ENCODE measurements at places on chromosomes 12 and 14.
A peak's percentile ranks its signal among the peaks of the same experiment; 100 is the strongest.

- DNase-seq: no peak
Measured at GRCh38 chr14:36208690-36209278, 32.3 kb upstream of the PTCSC3 start.

DNA sequence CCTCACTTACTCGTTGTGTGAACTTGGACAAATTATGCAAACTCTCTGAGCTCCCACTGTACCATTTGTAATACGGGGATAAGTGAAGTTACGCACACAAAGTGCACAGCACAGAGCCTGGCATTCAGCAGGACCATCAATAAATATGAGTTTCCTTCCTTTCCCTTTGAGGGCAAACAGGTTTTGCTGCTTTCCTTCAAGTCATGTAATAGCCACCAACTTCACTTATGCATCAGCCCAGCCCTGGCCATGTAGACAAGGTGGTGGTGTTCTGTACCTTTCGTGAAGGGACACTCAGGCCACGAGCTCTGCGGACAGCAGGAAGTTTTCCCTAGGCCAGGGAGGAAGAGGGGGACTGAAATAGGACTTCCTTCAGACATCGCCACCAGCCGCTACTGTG is 272.7 kb downstream of the CACNA1C start:
- DNase-seq: no peak

DNA sequence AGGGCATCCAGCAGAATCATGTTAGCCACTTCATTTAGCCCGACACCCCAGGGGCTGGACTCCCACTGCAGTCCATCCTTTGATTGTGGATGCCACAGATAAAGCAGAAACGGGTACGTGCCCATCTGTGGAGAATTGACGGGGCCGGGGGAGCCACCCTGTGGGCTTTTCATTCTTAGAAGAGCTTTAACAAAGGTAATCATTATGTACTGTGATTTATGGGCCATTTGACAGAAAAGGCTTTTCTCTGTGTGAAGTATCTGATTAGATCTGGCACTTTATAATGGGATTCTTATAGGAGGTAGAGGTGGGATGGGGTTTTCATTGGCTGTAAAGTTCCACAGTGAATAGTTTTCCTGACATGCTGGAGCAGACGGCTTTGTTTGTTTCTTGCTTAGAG is 40.4 kb downstream of the AACS start:
- no peak for DNase-seq

- no peak for DNase-seq
Measured at GRCh38 chr12:111937429-111937828, 75.5 kb downstream of the TMEM116 start.

- DNase-seq: no peak
Measured at GRCh38 chr12:99847936-99848335, 136.8 kb downstream of the ANKS1B start.

GRCh38 chr14:33120966-33121365 is 182.3 kb downstream of the NPAS3 start:
- DNase-seq: no peak

DNA sequence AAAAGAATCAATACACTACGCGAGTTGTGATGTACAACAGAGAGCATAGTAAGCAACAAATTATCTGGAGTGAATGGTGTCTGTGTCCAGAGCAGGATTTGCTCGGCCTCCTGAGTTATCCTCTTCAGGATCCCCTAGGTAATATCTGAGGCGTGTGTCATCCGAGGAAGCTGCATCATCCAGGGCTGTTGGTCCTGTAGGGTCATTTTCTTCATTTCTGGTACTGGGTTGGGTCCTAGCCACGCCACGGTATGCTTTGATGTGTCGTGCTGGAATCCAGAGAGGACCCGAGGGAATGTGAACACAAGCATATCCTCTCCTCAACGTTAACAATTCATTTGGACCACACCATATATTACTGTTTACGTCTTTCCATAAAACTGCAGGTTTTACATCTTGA is 19.0 kb upstream of the CLEC4E start:
- no peak for DNase-seq

- DNase-seq: no peak
Measured at GRCh38 chr14:73731111-73731510, 16.9 kb upstream of the PNMA1 start.

GRCh38 chr14:47763188-47763854 is 87.9 kb upstream of the MDGA2 start:
- DNase-seq: no peak

DNA sequence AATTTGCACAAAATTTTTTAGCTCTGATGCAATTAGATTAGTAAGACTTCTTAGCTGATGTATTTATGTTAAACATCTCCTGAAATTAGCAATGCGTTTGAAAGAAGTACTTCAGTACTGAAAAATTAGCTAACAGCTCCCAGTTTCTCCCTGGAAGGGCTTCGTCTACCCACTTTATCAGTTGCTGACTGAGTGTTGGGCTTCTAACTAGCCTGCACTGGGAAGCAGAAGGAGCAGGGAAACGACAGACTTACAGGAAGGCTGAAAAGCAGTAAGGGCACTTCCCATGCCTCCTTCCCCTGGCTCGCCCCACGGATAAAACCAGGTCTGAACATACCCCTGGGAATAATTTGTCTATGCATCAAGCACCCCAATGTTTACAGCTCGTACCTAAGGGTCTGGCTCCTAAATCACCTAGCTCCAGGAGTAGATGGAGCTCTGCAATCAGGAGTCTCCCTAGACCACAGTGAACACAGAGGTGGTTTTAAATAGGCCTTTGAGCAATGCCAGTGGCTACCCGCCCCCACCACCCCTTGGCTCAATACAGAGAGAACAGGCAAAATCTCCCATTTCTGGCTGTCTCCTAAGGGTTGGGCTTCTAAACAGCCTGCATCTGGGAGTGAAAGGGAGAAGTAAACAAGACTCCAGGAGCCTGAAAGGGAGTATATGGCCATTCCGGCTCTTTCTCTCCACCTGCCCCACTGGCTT is 23.7 kb downstream of the A2M start:
- no peak for DNase-seq

- DNase-seq: no peak
Measured at GRCh38 chr12:130977743-130978095, 24.0 kb downstream of the ADGRD1 start.

GRCh38 chr12:102059343-102059742 is 2.4 kb downstream of the WASHC3 start:
- DNase-seq: peak; percentile 32

Measured in CD4-positive, alpha-beta T cell treated with Interleukin-6 at 100 ng/mL for 8 hours (primary cell).